ENCODE measurements at places on chromosomes 2 and 18.

DNA sequence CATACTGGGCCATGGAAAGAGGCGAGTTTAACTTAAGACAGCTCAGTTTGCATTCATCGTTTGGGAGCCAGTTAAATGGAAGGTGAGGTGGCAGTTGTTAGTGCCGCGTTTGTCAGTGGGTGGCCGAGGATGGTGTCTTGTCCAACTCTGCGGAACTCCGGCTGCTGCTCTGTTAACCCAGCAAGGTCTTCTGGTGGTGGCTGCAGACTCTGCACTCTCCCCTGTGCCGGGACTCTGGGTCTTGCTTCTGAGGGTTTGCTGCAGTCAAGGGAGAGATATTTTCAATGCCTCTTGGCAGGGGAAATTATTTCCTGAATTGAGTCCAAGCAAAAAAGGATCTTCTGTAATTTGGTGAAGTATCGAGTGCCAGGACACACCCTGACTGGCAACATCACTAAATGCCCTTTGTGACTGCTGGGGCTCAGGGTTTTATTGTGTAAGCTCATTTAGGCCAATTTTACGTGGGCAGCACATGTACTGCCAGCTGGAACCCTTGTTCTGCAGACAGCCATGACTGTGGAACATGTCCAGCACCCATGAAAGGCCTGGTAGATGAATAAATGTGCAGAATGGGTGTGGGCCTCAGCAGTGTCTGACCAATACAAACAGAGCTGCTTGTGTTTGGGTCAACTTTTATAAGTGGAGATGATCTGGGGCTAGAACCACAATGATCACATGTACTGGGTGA is 58.1 kb downstream of the IL1R2 start:
- peak; percentile 64 for DNase-seq

DNA sequence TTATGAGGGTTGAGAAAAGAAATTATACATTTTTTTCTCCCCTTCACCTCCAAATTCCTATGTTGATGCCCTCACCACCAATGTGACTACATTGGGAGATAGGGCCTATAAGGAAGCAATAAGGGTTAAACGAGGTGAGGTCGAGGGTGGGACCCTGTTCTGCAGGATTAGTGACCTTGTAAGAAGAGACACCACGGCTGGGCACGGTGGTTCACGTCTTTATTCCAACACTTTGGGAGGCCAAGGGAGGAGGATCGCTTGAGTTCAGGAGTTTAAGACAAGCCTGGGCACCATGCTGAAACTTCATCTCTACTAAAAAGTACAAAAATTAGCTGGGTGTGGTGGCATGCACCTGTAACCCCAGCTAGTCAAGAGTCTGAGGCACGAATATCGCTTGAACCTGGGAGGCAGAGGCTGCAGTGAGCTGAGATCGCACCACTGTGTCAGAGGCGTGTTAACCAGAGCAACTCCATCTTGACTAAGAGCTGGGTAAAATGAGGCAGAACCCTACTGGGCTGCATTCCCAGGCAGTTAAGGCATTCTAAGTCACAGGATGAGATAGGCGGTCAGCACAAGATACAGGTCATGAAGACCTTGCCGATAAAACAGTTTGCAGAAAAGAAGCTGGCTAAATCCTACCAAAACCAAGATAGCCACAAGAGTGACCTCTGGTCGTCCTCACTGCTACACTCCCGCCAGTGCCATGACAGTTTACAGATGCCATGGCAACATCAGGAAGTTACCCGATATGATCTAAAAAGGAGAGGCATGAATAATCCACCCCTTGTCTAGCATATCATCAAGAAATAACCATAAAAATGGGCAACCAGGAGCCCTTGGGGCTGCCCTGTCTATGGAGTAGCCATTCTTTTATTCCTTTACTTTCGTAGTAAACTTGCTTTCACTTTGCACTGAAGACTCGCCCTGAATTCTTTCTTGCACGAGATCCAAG is 77.0 kb downstream of the NCAPH start:
- no peak for DNase-seq

DNA sequence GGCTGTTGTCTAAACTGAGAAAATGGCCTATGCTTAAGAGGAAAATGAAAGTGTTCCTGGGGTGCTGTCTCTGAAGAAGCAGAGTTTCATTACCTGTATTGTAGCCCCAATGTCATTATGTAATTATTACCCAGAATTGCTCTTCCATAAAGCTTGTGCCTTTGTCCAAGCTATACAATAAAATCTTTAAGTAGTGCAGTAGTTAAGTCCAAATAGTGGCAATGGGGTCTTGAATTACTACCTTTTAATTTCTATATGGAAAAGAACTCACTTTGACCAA is 13.8 kb upstream of the ALLC start:
- no peak for DNase-seq

GRCh38 chr2:7407906-7408680 is 490.9 kb downstream of the RNF144A start:
- DNase-seq = no peak

DNA sequence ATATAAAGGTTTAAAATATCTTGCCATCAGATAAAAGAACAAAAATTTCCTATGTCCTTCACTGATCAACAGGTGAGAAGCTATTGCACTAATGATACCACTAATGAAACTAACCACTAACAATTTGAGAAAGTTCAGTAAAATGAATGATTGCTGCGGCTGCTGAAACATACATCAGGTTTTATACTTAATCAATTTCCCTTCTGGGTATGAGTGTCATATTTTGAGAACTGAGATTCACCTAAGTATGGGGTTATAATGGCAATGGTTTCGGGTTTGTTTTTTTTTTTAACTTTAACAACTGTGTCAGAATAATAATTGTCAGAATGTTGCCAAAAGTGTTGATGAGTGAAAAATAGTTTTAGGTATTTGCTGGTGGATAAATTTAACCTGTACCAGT is 151.3 kb upstream of the SLC39A10 start:
- no peak for DNase-seq
